ENCODE measurements at places on chromosomes 1 and 21.

DNA sequence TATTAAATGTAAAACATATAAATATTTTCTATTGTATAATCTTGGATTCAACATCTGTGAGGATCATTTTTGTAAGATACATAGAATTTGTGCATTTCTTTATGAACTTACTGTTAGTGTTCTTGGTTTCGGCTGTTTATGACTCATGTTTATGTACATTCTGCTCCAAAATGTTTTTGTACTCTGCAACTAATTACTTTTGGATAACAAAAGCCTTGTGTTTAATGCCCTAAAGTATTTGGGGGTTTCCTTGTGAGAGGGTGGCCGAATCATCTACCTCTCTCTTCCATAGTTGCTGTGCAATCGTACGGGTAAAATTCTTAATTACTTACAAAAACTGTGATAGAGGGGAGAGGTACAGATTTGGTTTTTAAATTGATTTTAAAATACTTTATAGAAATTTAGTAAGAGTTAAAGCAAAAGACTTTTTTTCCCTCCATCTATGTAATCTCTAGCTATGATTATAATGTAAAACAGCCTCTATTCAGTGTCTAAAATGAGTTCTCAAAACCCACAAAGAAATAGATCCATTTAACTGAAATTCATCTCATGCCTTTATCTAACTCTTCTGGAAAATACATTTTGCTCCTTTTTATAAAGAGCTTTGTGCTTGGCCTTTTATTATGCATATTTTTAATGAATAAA, 38.7 kb upstream of the LRRC8C start:
- no peak for DNase-seq

DNA sequence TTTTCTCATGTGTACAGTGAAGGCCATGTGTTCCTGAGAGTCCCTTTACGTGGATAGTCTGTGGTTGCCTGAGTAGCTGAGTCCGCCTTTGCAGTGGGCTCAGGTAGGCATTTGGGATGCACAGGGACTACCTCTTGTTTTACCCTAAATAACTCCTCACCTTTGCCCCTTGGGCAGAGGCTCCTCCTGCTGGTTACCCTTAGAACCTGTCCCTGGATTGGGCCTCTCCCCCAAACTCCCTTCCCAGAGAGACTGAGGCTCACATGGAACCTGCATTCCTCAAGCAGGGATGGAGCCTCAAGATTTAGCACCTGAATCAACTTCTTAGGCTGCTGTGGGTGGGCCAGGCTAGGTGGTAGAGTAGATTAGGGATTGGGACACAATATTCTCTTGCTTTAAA, 111.7 kb downstream of the FOXD2 start:
- DNase-seq, result no peak

GRCh38 chr1:210726621-210727020, 397.9 kb downstream of the HHAT start:
- DNase-seq, result peak; percentile 15

GRCh38 chr1:25031966-25032667, 102.0 kb upstream of the RUNX3 start:
- no peak for DNase-seq

- no peak for DNase-seq
Observed at GRCh38 chr1:206089341-206089740, 27.8 kb downstream of the AVPR1B start.

DNA sequence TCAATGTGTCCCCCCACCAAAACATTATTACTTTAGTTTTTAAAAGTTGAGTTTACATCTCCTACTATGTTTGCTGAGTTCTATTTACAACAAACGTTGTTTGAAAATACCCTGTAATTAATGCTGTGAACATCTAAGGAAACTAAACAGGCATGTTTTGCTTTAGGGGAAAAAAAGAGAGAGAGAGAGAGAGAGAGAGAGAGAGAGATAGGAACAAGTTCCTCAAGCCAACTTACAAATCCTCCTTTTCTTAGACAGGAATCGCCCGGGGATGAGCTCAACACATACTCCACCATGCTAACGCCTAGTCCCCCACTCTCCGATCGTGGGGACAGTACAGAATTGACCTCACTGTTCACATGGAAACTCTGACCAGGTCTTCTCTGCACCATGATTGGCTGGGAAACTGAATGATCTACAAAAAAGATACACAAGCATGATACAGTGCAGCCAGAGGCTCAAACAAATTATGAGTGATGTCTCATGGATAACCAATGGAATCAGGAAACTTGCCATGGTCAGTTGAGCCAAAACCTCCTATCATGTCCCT, 59.8 kb downstream of the PUM1 start:
- DNase-seq, result no peak

DNA sequence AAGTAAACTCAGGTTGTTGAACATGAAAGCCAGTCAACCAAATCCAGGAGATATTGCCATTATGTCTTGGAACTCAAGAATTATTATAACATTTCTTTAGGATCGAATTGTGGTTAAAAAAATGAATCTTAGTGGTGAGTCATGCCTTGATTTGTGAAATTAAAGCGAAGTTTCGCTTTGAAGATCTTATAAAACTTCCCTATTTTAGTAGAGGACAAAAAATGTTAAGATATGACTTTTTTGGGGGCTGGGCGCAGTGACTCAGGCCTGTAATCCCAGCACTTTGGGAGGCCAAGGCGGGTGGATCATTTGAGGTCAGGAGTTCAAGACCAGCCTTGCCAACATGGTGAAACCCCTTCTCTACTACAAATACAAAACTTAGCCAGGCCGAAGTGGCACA, 39.5 kb upstream of the PTBP2 start:
- DNase-seq, result no peak

DNA sequence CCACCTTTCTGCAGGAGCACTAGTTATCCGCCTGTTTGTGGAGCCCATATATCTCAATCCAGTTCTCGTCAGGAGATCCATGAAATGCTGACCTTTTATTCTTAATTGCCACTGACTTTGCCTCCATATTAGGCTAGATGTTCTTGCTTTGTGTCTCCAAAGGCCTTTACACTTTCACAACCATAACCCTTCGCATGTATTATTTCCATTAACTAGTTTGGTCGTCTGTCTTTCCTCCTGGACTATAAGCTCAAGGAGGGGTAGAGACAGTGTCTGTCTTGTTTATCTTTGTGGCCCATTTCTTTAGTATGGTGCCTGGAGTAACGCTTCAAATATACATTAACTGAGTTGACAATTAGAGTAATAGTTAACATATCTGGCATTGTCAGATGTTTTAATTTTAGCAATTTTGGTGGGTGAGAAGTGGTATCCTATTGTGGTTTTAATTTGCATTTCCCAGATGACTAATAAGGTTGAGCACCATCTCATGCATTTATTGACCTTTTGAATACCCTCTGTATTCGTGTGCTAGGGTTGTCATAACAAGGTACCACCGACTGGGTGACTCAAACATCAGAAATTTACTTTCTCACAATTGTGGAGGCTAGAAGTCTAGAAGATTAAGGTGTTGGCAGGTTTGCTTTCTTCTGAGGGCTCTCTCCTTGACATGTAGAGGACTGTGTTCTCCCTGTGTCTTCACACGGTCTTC, 21.7 kb upstream of the IL12RB2 start:
- DNase-seq, result no peak

DNA sequence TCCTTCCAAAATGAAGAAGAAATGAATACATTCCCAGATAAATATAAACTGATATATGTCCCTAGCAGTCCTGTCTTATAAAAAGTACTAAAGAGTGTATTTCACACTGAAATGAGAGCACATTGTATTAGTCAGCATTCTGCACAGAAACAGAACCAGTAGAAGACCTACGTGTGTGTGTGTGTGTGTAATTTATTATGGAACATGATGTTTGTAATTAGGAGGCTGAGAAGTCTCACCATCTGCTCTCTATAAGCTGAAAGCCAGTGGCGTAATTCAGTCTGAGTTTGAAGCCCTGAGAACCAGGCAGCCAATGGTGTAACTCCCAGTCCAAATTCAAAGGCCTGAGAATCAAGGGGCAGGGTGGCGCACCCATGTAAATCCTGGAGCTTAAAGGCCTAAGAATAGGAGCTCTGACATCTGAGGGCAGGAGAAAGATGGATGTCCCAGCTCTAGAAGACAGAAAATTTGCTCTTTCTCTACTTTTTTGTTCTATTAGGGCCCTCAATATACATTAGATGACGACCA, 146.5 kb upstream of the LYPLAL1 start:
- no peak for DNase-seq

DNA sequence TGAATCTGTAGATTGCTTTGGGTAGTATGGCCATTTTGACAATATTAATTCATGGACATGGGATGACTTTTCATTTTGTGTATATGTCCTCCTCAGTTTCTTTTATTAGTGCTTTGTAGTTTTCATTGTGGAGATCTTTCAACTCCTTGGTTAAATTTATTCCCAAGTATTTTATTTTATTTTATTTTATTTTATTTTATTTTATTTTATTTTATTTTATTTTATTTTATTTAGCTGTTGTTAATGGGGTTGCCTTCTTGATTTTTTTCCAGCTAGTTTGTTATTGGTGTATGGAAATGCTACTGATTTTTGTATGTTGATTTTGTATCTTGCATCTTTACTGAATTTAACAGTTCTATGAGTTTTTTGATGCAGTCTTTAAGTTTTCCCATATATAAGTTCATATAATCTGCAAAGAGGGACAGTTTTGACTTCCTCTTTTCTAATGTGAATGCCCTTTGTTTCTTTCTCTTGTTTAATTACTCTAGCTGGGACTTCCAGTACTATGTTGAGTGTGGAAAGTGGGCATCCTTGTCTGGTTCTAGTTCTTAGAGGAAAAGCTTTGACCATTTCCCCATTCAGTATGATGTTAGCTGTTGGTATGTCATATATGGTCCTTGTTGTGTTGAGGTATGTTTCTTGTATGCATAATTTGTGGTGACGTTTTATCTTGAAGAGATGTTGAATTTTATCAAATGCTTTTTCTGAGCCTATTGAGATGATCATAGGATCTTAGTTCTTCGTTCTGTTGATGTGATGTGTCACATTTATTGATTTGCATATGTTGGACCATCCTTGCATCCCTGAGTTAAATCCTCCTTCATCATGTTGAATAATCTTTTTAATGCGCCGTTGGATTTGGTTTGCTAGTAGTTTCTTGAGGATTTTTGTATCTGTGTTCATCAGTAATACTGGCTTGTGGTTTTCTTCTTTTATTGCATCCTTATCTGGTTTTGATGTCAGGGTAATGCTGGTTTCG, 14.3 kb downstream of the CEPT1 start:
- DNase-seq, result no peak

GRCh38 chr1:12708396-12709090, 7.4 kb upstream of the AADACL3 start:
- no peak for DNase-seq

DNA sequence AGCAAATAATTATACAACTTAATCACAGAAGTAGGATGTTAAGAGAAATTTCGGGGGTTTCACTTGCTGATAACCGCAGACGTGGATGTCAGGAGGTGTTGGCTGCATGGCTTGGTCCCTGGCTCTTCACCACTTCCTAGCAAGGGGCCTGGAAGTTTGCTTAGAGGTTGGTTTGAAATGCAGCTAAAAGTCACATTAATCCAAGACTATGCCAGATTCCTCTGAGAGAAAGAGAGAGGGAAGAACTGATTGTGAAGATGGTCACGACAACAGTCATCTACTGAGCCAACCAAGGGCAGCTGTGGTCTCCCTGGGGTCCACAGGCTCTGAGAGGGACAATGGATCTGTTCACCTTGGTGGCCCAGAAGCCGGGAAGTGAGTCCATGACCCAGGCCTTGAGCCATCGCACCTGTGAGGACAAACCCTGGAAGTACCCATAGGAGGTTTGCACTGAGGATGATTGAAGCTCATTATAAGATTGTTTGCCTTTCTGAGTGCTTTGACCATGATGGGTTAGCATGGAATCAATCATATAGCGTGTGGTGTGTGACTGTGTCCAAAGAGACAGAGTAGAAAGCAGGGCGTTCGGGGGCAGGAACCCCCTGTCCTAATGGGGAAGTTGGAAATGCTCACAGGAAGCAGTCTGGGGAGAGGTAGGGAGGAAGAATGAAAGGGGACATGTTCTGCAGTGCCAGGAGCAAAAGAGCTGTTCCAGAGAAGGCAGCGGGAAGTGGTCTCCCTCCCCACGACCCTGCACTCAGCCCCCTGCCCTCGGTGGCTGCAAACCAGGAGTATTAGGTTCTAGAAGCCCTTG, 47.1 kb downstream of the UMODL1 start:
- no peak for DNase-seq

GRCh38 chr1:227889863-227890405, 57.8 kb downstream of the WNT9A start:
- DNase-seq, result no peak

DNA sequence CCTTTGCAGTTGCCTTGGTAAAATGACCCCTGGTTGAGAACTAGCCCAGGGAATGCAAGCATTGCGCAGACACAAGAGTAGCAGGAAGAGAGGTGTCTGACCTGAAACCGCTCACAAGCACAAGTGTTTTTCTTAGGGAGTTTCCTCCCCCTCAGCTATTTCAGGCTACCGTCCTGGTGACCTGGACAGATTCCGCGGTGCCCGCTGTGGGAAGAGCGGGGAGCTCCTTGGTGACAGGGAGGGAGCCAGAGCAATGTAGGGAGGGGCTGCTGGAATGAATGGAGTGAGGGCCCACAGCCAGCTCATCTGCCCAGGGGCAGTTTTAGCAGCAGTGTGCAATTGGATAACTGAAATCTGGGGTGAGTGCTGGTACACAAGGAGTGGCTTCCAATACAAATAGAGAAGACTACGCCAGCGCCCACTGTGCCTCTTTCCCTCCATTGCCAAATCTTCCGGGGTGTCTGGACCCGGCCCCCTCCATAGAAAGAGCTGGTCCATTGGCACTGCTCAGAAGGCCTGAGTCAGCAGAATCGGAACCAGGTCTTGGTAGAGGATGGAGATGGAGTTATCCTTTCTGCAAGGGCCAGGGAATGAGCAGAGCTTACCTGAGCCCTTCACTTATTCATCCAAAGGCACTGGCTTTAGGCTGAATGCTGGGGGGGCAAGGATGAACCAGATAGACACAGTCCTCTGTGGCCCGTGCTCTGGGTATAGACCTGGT, 82.8 kb downstream of the TRABD2B start:
- no peak for DNase-seq

- DNase-seq, result no peak
Observed at GRCh38 chr1:188027613-188028012, 1198.9 kb downstream of the PLA2G4A start.

DNA sequence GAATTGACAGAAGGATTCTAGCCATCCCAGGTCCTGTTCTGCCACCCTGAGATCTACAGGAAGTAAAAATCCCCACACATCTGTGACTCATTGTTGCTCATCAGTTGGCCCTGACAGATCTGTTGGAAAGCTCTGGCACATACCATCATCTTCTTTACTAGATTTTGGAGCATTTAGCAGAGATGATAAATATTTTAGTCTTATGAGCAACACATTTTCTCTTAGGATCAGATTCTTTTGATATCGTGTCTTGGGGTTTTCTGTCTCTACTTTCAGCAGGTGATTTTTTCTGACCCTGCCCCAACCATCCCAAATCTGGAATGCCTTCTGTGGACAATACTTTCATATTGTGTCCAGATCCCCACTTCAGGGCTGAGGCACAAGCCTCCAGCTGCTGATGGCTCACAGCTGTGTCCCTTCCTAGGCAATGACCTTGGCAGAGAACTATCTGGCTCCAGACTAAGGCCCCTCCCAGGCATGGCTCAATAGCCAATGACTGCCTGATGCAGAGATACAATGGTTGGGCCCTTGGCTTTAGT, 102.8 kb downstream of the GDAP2 start:
- DNase-seq, result peak; percentile 73
